Stimulated activated CD4-positive, alpha-beta T cell treated with anti-CD3 and anti-CD28 coated beads, Interleukin-1b, Interleukin-23, amount 100 ng/mL, for 1 hour (primary cell): ENCODE measurements at places on chromosomes 11 and 22.

DNA sequence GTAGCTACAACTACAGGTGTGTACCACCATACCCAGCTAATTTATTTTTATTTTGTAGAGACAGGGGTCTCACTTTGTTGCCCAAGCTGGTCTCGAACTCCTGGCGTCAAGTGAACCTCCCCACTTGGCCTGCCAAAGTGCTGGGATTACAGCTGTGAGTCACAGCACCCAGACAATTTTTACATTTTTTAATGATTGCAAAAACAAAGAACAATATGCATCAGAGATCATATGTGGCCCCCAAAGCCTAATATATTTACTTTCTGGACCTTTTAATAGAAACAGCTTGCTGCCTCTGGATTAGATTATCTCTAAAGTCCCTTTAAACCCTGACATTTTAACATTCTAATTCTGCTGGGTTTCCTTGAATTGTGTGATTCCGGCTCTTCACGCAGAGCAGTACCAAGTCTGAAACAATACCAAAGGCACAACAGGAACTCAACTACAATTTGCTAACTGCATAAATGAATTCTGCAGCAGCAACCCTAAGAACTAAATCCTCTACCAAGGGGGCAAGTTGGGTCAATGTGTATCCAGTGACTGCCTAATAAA is 25.0 kb downstream of the RAB30 start:
- no peak for DNase-seq

GRCh38 chr11:65390996-65391395 is 4.6 kb downstream of the FRMD8 start:
- no peak for DNase-seq

DNA sequence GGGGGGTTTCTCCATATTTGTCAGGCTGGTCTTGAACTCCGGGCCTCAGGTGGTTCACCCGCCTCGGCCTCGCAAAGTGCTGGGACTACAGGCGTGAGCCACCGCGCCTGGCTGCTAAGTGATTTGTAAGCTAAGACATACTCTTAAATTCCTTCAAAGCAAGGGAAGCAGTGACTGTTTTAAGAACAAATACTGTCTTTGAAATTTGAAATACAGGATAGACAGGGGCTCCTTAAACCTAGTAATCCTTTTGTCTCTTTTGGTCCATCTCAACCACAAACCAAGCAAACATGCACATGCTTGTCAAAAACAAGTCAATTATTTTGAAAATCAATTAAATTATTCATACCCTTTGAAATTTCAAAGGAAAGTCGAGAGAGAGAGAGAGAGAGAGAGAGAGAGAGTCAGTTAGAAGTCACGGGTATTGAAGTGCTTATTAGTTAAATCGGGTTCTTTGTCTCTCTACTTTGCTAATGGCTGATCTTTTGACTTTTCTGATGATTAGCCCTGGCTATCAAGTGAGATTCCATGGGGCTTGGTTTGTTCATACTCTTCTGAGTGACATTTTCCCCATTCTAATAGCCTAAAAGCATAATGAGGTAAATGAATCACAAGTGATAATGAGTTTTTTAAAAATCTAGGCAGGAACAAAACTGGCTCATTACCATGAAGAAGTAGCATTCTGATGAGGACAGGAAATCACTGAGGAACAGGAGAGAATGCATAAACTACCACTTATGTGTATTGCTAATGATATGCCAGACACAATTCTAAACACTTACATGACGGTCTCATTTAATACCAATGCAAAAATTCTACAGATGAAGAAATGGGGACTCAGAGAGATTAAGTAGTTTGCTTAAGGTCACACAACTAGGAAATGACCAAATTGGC is 48.0 kb downstream of the MCHR1 start:
- DNase-seq, result no peak

DNA sequence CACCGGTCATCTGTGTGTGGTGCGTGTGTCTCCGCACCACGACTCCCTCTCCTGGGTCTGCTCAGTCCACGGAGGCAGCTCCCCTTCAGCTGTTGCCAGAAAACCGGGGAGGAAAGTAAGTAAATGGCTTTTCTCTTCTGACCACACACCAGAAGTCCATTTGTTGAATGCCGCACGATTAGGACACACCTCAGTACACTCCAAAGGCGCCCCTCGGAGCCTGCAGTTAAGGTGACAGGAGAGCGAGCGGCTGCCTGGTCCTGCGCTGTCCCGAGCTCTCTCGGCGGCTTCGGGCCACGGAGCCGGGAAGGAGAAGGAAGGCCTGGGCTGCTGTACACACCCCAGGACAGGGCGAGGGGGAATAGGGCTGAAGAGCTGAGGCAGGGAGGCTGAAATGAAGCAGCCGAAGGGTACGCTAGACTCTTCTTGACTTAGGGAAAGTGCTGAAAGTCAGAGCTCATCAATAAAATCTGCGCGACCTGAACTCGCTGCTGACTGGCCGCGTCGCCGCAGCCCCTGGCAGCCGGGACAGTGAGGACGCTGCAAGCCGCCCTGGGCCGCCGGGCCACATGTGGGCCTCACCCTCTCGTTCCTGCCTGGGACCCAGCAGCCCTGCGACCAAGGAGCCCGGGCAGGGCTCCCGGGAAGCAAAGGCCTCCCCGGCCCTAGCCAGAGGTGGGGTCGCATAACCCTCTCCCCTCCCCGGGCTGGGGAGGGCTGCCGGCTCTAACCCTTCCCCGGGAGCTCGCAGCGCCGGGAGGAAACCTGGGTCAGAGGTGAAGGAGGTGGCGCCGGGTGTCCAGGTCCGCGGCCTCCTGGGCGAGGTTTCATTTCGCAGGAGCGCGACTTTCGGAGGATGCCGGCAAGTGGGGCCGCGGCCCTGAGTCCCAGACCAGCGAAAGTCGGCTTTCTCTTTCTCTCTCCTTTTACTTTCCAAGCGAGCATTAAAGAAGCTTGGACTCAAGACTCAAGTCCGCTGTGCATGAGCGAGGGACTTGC is 1.6 kb upstream of the PAX6 start:
- DNase-seq, result no peak

DNA sequence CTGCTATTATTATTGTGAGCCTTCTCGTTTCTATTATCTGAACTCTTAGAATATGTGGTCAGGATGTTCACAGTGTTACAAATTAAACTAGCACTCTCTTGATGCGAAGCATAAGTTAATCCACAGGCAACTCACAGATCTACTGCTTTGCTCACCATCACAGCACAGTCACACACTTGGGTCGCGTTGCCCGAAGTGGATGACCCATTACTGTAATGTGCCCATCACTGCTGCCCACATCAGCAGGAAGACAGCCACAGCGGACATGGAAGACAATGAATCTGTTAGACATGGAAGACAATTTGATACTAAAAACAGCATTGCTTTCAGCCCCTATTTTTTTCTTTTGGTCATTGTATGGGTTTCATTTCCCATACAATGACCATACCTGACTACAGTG is 216.4 kb upstream of the B3GAT1 start:
- DNase-seq, result no peak

DNA sequence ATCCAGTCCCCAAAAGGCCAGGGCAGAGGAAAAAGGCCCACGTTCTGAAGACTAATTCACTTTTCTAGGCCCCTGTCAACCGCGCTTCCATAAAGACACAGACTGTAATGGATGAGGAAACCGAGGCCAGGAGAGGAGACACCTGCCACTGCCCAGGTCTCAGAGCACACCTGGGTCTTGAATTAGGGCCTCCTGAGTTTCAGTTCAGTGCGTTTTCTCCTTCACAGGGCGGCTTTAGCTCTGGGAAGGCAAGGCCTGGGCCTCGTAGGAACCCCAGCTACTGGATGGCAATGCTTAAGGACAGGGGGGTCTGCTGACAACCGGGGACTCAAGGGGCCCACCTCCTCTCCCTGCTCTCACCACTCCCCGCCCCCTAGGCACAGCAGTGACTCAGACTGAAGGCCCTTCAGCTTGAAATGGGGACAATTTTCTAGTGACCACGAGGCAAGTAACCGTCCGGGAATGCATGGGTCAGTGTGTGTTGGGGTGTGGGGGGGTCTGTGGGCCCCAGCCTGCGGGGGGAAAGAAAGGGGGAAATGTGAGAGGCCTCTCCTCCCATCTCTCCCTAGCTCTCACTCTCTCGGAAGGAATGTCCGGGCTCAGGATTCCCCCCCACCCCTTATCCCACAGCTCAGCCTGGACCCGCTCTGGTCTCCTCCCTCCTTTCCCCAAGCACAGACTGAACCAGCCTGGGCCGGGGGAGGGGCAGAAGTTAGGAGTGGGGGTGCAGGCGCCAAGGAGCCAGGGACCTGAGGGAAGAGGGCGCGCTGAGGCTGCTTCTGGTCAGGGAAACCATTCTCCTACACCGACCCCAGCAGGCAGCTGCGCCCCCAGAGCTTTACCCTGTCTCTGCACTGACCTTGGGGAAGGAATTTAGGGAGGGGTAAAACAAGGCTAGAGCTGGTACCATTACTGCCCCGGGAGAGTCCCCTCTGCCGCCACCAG is 17.2 kb downstream of the CREB3L1 start:
- no peak for DNase-seq

GRCh38 chr11:1990872-1991578 is 6.6 kb downstream of the H19 start:
- DNase-seq, result no peak

- no peak for DNase-seq
Observed at GRCh38 chr11:65634905-65635731, 2.8 kb upstream of the SIPA1 start.

- DNase-seq, result no peak
Observed at GRCh38 chr11:63931876-63932275, 6.9 kb upstream of the NAA40 start.
